Left lung (tissue), 14 donors: ENCODE measurements at places on chromosomes 7 and 10. TPM values are rescaled to one million over a fixed set of nuclear protein-coding genes. Genes with fewer than 3 reads are reported as not detected.

Gene POT1
- polyA plus RNA-seq: 48.9 TPM

Gene TWIST1
- 0.59 TPM for polyA plus RNA-seq

- DNase-seq: no peak
Measured at GRCh38 chr10:30963992-30964930, 67.4 kb downstream of the ZNF438 start.

Gene CRTAC1
- 3.5 TPM for polyA plus RNA-seq

Gene ZNF503
- polyA plus RNA-seq: 39.5 TPM

Gene LRRC61
- polyA plus RNA-seq: 16.2 TPM

- DNase-seq: no peak
Measured at GRCh38 chr7:112566442-112567324, 85.9 kb downstream of the LSMEM1 start.

DNA sequence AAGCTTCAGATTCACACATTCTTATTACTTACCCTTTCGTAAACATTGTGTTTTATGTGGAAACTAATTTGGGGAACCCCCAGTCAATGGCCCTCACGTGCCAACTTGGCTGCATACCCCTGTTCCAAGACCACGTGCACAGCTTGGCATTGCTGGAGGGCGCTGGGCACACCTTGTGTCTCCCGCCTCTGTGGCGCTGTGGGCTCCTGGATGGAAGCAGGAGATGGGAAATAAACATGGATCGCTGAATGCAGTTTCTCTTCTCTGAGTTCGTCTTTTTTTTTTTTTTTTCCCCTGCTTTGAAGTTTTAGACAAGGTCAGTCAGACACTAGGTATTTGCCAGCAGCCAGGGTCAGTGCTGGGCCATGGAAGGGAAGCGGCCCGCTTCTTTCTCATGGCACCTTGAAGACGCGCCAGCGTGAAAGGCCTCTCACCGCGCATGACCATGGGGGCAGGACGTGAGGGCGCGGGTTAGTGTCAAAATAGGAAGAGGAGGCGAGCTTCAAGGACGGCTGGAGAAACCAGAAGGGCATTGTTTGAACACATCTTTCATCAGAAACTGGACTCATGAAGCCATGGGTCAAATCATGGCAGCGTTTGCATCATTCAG, 27.3 kb downstream of the BNIP3 start:
- DNase-seq: no peak

- no peak for DNase-seq
Measured at GRCh38 chr10:14936584-14936983, 17.3 kb downstream of the DCLRE1C start.

GRCh38 chr10:43202657-43203447, 64.0 kb downstream of the RASGEF1A start:
- no peak for DNase-seq

DNA sequence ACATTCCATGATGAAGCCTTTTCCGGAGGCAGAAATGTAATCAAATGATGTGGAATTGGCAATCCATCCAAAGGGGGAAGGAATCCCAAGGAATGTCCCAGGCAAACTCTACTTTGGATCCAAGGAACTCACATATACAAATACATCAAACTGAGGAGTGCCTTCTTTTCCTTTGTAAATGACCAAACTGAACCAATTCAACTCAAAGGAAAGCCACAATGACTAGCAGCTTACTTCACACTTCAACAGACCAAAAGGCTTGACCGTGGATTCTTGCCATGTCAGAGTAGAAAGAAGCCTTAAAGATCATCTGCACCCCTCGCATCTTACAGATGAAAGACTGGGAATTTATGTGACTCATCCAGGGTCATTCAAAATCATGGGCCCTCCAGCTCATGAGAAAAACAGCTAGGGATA, 79.7 kb upstream of the MACROH2A2 start:
- no peak for DNase-seq

Gene DHTKD1
- polyA plus RNA-seq: 19.5 TPM

Gene C10orf105
- polyA plus RNA-seq: 0.29 TPM

- no peak for DNase-seq
Measured at GRCh38 chr7:42014625-42015618, 222.1 kb downstream of the GLI3 start.

GRCh38 chr10:125538947-125539731, 143.8 kb downstream of the TEX36 start:
- peak; percentile 46 for DNase-seq

- DNase-seq: no peak
Measured at GRCh38 chr10:12428447-12429135, 79.2 kb downstream of the CAMK1D start.

DNA sequence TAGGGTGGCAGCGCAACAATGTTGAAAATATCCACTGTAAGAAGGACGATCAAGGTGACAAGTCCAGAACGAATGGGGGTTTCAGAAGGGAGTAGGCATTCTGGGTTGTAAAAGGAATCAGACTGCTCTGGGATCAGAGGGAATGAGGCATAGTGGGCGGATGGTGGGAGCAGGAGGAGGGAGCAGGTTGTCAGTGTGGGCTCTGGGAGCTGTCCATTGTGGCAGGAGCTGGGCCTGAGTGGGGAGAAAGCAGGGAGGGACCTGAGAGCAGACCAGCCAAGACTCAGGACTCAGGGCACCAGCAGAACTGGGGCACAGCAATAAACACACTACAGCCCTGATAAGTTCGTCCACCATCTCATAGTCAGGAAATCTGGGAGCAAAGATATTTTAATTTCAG, 292.6 kb upstream of the MKI67 start:
- no peak for DNase-seq

Gene ACSM6
- polyA plus RNA-seq: 0.43 TPM

Gene SAMD9L
- 15.3 TPM for polyA plus RNA-seq

GRCh38 chr7:85306115-85306514, 119.3 kb upstream of the SEMA3D start:
- DNase-seq: no peak

- DNase-seq: no peak
Measured at GRCh38 chr10:4255751-4256150, 470.7 kb upstream of the KLF6 start.

- no peak for DNase-seq
Measured at GRCh38 chr10:5447056-5447455, 34.7 kb downstream of the NET1 start.

GRCh38 chr7:101179117-101179516, 976 bp downstream of the NAT16 start:
- no peak for DNase-seq

- DNase-seq: no peak
Measured at GRCh38 chr10:28686835-28687682, 9.7 kb downstream of the BAMBI start.

DNA sequence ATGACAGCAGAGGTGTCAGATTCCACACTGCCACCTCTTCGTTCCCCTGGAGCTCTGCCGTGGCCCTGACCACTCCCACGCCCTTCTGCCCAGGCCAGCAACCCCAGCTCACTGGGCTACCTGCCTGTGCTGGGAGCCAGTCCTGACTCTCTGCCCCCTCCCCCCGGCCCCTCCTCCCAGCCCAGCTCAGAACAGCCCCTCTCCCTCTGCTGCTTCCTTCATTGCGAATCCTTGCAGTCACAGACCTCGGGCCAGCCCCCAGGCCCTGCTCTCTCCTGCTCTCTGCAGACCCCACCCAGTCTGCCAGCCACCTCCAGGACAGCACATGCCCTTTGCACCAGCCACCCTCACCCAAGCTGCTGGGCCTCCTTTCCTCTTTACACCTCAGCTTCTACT, 60.4 kb downstream of the TCERG1L start:
- peak; percentile 59 for DNase-seq

Gene OR2A5
- 0.06 TPM for polyA plus RNA-seq

DNA sequence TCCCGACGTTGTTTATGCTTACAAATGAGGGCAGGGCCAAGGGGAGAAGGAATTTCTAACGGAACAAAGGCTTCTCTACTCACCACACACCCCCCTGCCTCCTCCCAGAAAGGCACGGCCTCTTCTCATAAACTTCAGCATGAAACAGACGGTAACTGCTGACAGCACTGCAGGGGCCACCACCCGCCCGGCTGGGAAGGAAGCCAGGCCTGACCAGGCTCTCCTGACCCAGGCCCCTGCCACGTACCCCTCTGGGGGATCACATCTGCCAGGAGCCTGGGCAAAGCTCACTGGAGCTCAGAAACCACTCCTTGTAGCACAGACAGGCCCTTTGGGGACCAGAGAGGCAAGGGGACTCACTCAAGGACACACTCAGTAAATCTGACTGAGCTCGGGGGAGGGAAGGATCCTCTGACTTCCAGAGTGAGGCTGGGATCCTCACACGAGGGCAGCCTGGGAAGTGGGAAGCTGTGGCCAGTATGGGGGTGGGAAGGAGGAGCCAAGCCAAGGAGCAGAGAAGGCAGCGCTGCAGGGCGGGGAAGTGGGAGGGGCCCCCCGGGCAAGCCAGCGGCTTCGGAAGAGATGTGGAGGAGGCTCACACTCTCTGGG, 46.1 kb downstream of the ZCCHC24 start:
- peak; percentile 90 for DNase-seq

Gene MSS51
- polyA plus RNA-seq: 4.5 TPM

Gene GPR15LG
- polyA plus RNA-seq: not detected

- DNase-seq: no peak
Measured at GRCh38 chr7:66348959-66349358, 143.8 kb downstream of the TPST1 start.
